Left hindlimb (tissue), 1 donor: ENCODE measurements at places on chromosomes 2 and 18.

DNA sequence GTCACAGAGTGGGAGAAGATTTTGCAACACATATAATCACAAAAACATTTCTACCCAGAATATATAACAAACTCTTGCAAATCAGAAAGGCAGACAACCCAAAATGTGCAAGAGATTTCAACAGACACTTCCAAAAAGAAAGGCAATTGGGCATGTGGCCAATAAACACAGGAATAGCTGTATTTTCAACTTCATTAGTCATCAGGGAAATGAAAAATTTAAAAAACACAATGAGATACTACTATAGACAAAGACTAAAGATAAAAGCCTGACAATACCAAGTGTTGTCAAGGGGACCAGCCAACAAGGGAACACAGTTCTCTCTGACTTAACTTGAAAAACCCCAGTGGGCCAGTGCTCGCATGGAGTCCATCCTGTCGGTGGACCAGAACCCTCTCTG is 40.5 kb downstream of the MTHFD2 start:
- no peak for DNase-seq

DNA sequence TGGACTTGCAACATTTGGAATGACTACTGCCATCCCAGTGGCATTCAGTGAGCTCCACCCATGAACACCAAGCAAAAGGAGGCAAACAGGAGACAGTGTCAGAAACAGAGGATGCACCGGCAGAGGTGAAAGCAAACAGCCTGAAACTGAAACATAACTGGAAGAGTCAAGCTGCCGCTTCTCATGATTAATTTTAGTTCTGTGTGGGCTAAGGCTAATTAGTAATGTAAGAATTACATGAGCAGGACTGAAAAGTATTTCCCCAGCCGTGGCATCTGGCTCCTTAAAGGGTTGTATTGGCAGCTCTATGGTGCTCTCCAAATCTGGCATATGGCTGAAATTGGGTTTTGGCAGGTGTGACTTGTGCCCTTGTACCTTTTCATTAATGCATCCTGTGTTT is 1108.1 kb downstream of the TSN start:
- no peak for DNase-seq

DNA sequence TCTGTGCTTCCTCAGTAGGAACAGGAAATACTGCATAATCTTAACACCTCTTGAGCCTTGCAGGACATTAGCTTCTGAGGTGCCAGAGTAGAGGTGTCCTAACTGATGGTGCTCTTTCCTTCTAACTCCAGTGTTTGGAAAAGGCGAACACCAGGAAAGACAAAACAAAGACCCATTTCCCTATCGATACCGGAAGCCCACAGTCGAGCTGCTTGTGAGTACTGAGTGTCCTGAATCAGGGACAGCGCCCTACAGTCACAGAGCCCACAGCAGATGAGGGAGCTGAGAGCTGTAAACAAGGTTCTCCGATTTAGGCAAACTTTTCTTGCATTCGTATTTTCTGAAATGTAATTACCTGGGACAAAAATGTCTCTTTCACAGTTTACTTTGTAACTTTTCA is 50.7 kb downstream of the SLC14A2 start:
- no peak for DNase-seq

DNA sequence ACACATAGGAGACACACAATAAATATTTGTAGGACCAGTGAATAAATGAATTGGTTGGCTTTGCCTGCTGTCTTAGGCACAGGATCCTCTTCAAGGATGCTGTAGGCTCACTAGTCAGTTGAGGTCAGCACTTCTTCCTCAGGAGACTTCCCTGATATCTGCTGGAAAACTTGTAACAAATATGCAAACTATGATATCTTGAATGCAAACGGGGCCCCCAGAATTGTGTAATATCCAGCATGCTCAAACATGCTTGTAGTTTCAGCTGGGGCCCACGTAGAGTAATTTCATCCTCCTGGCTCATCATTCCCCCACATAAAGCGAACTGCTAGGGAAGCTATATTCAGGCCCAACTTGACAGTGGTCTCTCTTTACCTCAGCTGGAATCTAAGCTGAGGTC is 43.6 kb downstream of the POLE4 start:
- no peak for DNase-seq

GRCh38 chr2:88450186-88450585 is 2.3 kb downstream of the FOXI3 start:
- DNase-seq: no peak

GRCh38 chr2:159070235-159070634 is 101.8 kb downstream of the TANC1 start:
- no peak for DNase-seq

DNA sequence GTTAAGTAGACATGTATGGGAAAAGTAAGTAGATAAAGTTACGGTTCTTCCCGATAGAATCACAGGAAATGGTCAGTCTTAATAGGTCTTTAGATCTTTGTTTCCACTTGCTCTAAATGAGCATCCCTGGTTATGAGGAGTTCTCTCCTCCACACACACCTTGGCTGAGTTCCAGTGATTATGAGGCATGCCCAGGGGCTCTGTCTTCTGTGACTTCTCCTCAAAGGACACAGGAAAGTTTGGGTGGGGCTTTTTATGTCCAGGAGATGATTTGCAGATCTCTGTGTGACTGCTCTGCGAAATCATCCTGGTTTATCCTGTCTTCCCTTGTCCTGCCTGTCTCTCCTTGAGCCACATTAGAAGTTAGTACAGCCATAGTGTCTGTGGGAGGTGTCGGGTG is 83.9 kb upstream of the EML6 start:
- DNase-seq: no peak

- no peak for DNase-seq
Observed at GRCh38 chr18:25927830-25928229, 162.6 kb downstream of the SS18 start.
